ENCODE measurements at places on chromosomes 5 and 9. TPM values are rescaled to one million over a fixed set of nuclear protein-coding genes. Genes with fewer than 3 reads are reported as not detected.

AFAP1L1 gene
- 6.4 TPM for total RNA-seq

DNA sequence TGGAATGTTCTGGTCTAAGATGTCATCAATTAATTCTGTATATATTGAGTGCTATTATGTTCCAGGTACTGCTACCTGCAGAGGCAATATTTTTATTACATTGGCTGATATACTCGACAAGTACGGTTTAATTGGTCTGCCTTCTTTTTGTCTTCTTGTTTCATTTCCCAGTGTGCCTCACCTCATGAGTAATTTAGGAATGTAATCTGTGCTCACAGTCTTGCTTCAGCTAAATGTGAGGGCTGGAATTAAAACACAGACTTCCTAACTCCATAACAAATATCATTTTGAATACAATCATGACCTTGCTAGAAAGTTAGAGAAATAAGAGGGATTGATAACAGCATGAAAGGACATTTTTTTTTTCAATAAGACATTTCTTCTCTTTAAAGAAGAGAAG, 20.1 kb upstream of the SPINK5 start:
- DNase-seq: no peak

DNA sequence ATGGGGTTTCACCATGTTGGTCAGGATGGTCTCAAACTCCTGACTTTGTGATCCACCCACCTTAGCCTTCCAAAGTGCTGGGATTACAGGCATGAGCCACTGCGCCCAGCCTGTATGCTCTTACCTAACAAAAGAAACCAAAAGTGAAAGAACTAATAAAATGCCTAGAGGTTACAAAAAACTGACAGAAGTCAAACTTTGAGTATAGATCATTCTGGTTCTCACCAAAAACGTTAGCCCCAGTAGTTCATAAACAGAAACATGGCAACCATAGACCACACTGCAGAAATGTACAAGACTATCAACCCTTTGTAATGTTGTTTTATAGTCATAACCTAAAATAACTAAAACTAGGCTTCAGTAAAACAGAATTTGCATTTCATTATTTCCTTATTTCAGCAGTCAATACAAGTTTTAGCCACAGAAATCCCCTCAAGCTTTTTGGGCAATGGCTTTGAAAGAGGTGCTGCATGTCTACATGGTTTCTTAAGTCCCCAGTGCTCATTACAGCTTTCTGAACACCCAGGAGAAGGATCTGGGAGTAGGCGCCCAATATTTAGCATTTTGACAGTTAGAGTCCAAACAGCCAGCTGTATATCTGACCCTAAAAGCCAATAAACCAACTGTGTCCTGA, 72.5 kb downstream of the EPB41L4A start:
- no peak for DNase-seq

- no peak for DNase-seq
Measured at GRCh38 chr5:124102486-124102885, 590.5 kb downstream of the CSNK1G3 start.

Measured in type B pancreatic cell (in vitro differentiated cells).